ENCODE measurements at places on chromosomes 16 and 17. TPM values are rescaled to one million over a fixed set of nuclear protein-coding genes. Genes with fewer than 3 reads are reported as not detected.

GRCh38 chr17:73226556-73227172, 33.8 kb downstream of the COG1 start:
- DNase-seq, result no peak

DNA sequence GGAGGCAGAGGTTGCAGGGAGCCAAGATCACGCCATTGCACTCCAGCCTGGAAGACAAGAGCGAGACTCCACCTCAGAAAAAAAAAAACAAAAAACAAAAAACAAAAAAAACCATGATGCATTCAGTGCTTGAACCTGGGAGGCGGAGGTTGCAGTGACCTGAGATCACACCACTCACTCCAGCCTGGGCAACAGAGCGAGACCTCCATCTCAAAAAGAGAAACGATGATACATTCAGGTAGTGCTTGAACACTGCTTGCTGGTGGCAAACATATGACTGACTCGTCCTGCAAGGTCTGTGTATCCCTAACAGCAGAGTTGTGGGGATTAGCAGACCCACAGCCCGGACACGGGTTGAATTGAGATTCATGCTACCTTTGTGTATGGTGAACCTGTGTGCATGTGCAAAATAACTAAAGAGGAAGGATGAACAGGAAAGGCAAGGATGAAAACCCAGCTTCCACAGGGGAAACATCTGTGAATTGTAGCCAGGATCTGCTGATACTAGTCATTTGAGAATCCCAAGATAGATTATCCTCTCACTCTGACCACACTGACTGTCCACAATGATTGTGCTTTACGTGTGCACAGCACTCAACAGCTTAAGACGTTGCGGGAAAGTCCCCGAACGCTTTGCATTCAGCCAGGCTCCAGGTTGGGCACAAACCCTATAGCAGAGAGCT, 52.4 kb upstream of the MRPS23 start:
- no peak for DNase-seq

DNA sequence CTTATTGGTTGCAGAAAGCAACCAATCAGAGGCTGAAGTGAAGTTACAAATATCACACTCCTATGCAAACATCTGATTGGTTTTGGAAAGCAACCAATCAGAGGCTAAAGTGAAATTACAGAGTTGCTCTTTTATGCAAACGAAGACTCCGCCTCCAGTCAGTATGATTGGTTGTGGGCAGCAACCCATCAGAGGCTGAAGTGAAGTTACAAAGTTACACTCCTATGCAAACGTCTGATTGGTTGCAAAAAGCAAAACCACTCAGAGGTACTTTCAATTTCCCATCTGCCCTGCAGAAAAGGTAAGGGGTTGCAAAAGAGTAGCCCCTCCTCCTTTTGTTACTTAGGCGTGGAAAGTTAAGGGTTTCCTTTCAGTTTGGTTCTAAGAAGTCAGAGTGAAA, 697.3 kb downstream of the MAF start:
- no peak for DNase-seq

APPBP2 gene
- total RNA-seq, result 46.8 TPM

GRCh38 chr17:49618028-49618611, 42.4 kb downstream of the NXPH3 start:
- DNase-seq, result no peak

DNA sequence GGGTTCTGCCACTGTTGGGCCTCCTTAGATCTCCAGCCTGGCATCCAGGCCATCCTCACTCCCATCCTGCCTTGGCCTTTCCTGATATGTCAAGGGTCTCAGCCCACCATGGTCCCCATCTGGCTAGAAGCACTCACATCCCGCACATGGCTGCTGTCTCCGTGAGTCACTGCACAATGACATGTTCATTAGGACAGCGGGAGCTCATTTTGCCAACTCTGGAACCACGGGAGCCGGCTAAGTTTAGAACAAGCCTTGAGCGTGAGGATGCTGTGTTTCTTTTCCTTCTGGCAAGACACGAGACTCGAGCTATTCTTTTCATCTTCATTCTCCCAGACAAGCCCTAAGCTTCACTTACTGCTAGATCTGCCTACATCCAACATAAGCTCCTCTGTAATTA, 65.7 kb upstream of the KSR1 start:
- DNase-seq, result no peak

C16orf74 gene
- total RNA-seq, result 2.6 TPM

DNA sequence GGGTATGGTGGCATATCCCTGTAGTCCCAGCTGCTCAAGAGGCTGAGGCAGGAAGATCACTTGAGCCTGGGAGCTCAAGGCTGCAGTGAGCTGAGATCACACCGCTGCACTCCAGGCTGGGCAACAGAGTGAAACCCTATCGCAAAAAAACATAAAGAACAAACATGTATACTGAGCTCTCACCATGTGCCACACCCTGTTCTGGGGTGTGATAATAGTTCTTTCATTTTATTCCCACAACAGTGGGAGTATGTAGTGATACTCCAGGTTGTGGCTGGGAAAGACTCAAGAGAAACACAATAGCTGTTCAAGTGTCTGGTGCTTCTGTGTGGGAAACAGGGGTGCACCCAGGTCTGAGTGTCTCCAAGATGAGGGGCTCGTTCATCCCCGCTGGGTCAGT, 90.7 kb downstream of the SOCS1 start:
- no peak for DNase-seq

AATK gene
- total RNA-seq, result 27.0 TPM

GRCh38 chr17:18194804-18195203, 11.2 kb downstream of the ALKBH5 start:
- DNase-seq, result no peak

DNA sequence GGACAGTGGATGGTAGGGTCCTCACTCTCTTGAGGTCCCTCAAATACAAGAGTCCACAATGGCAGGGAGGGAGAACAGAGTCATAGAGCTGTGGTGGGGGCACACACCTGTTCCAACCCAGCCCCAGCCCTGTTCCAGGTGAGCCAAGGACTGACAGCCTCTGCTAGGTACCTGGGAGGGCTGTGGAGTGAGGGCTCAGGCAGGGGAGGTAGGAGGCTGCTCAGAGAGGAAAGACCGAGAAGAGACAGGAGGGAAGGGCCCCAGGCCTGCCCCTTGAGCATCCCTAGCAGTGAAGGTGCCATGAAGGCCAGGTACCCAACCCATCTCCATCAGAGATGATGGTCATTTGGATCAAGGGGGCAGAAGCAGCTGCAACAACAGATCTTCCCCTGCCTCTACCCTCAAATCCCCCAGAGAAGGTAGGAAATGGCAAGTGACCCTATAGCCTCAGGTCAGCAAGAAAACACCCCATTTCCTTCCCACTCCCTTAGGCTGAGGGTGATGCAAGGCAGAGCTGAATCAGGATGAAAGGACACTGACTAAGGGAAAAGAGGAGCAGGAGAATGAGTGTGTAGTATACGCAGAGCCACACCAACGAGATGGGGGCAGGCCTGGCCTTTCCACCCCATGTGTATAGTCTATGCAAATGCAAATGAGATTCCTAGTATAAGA, 28.6 kb downstream of the CD300LG start:
- DNase-seq, result no peak

- no peak for DNase-seq
These were observed 10.5 kb upstream of the TEKT3 start for GRCh38 chr17:15351925-15352324.

- no peak for DNase-seq
These were observed 107.7 kb downstream of the BRIP1 start for GRCh38 chr17:61755668-61756067.

GRCh38 chr17:82118815-82119380, 20.9 kb upstream of the FASN start:
- DNase-seq, result no peak

DNA sequence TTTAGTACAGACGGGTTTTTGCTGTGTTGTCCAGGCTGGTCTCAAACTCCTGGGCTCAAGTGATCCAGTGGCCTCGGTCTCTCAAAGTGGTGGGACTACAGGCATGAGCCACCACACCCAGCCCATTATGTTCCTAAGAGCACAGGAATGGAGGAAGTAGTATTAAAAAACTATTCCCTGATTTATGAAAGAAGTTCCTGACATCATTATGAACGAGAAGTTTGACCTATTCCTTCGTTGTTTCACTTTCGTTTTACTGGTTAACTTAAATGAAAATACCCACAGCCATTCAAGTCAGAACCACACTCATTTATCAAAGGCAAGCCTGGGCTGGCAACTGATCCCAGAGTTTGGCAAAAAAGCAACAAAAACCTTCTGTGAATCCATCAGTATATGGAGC, 13.5 kb upstream of the CBX4 start:
- no peak for DNase-seq

GRCh38 chr16:4303973-4304372, 11.9 kb upstream of the GLIS2 start:
- DNase-seq, result peak; percentile 92

GRCh38 chr16:3807425-3808123, 72.9 kb downstream of the CREBBP start:
- DNase-seq, result no peak
